ENCODE measurements at places on chromosomes 13 and 19.

DNA sequence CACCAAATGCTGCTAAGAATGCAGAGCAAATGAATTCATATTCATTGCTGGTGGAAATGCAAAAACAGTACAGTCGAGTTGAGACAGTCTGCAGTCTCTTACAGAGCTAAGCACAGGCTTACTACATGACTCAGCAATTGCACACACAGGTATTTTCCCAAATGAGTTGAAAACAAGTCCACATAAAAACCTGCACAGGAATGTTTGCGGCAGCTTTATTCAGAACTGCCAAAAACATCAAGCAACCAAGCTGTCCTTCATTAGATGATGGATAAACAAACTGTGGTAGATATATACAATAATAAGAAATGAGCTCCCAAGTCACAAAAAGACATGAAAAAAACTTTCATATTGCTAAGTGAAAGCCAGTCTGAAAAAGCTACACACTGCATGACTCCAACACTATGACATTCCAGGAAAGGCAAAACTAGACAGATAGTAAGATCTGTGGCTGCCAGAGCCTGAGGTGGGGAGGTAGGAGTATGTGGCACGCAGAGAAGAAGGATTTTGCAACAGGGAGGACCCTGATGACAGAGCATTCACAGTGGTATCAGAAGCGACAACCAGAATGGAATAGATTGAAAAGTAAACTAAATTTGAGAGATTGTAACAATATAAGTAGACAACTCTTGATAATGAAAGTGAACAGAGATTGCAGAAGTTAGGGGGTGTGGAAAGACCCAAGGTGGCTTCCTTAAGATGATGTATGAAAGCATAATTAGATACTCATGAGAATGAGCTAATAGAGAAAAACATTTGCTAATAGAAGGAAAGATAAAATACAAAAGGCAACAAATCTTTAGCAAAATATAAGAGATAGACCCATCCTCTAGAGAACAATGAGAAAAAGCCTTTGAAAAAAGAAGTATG, 52.7 kb downstream of the TSC22D1 start:
- no peak for DNase-seq

- no peak for DNase-seq
Measured at GRCh38 chr13:101085551-101085950, 330.8 kb downstream of the NALCN start.

GRCh38 chr13:95485518-95486144, 66.9 kb upstream of the CLDN10 start:
- no peak for DNase-seq

DNA sequence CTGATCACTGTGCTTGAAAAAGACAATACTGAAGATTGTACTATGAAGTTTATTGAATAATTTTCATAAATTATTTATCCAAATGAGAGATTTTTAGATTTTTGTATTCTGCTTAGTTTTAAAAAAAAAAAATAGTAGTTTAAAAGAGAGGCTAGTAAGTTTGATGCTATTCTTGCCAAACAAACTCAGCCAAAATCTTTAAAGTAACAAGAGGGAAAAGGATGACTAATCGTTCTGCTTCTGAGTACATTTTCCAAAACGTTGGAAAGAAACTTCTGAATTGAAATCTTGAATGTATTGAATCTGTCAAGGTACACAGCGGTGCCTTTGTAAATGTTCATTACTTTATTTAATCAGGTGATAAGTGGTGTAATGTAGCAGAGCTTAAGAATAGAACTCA, 34.4 kb downstream of the NUP58 start:
- DNase-seq = no peak

DNA sequence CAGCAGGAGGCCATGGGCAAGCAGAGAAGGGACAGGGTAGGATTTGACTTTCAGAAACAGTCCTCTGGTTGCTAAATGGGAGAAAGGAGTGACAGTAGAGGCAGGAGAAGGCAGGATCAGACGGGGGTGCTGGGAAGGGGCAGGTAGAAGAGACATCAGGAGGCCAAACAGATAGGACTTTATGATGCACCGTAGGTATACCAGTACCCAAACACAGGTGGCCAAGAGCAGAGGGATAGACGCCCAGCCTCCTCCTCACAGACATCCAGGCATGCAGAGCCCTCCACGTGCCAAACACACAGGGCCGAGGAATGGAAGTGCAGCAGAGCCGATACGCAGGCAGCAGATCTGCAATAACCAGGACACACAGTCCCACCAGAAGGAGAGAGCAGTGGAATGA, 1.3 kb upstream of the AXL start:
- DNase-seq = no peak

- DNase-seq = no peak
Measured at GRCh38 chr13:28299916-28300315, 161.6 kb downstream of the PAN3 start.

All from stimulated activated CD4-positive, alpha-beta T cell treated with anti-CD3 and anti-CD28 coated beads, Interleukin-1b, Interleukin-23, amount 100 ng/mL, for 1 hour (primary cell).